ENCODE measurements at places on chromosomes 7 and 10.

- DNase-seq, result no peak
These were observed 5.2 kb upstream of the FAM180A start for GRCh38 chr7:135753616-135754413.

DNA sequence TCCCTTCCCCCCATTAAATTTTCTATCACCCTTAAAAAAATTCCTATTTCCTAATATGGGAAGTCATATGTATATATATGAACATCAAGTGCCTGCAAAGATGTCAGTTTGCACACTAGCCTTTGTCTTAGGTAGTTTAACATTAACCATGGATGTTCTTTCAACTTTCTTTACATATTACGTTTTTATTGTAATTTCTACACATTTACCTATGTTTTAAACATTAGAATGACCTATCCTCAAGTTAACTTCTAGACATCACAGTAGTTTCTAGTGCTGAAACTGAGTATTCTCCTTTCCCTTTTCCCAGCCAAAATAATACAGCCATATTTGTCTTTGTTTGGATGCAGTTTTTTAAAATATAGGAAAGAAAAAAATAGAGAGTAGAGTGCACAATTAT is 5.8 kb downstream of the DLX6 start:
- DNase-seq, result no peak

GRCh38 chr10:129892548-129893052 is 71.5 kb downstream of the EBF3 start:
- no peak for DNase-seq

DNA sequence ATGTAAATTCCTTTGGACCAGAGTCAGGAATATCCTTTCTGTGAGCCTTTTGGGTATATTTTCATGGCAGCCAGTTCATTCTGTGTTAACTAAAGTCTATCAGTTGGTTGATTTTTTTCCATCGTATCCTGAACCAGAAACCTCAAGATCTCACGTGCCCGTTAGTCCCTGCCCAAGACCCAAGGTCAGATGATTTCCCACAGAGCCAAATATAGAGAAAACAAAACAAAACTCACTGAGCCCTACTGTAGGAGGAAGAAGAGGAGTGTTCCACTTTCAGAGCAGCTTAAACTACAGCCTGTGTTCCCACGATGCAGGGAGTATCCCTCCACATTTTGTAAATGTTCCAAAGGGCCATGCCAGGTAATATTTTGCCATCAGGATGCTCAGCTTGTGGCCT is 96.0 kb upstream of the ADO start:
- DNase-seq, result no peak

DNA sequence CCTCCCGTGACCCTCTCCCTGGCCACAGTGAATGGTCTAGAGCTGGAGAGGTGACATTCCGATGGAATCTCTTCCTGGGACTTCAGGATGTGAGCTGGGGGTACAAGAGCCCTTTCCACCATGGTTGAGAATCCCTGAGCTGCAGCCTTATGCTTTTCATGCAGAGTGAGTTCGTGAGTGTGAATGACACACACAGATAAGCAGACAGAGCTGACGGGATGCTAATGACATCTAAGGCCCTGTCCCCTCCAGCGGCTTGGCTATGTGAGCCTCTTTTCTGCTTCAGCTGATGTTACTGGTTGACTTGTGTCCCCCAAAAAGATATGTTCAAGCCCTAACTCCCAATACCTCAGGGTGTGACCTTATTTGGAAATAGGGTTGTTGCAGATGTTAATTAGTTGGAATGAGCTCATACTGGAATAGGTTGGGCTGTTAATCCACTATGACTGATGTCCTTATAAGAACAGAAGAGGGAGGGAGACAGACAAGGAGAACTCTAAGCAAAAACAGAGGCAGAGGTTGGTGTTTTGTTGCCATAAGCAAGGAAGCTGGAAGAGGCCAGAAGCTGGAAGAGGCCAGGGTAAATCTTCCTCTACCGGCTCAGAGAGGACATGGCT is 111.1 kb upstream of the AFAP1L2 start:
- DNase-seq, result no peak

DNA sequence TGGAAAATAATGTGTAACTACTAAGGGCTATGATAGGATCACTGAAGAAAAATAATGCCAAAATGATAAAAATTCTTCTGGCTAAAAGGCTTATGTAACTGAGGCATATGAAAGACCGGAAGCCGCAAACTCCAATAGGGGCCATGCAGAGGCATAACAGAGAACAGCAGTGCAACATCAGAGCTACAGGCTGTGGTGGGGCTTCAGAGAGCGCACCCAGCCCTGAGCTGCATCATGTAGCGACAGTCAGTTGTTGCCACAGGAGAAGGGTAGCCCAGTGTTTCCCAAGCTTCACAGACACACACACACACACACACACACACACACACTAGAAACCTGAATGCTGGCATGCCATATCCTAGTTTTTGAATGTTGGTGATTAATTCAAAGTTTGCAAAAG is 9.3 kb downstream of the LLCFC1 start:
- no peak for DNase-seq

DNA sequence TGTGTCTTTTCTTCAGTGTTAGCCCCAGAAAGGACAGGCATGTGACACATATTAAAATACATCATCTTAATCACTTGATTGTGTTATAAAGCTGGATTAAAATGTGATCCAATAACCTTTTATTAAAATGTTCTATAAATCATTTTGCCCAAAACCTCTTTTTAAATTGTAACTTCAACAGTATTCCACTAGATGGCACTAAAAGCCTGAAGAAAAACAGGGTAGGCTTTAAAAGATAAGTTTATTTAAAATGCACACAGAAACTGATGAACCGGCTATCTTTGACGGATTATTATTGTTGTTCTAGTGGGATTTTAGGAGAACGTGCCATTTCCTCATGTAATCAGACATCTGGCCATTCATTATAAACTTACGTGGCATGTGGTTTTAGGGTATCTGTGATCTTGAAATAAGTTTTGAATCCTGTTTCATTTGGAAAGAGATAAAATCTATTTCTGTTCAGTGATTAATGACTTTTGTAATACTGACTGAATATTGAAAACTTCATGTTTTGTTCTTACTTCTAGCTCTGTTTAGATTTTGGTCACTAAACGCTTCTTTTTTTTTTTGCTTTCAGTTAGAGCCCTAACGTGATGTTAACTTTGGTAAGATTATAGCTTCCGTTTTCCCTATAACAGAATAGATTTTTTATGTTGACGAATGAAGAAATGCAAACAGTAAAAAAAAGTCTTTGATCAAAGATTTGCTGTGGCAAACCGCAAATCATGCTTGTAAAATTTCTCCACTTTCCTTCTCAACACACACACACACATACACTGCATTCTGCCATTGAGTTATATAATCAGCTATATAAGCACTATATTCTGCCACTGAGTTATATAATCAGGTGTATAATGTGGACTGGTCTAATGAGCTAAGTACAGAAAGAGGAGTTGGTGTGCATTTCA is 13.6 kb downstream of the VPS50 start:
- DNase-seq, result no peak

DNA sequence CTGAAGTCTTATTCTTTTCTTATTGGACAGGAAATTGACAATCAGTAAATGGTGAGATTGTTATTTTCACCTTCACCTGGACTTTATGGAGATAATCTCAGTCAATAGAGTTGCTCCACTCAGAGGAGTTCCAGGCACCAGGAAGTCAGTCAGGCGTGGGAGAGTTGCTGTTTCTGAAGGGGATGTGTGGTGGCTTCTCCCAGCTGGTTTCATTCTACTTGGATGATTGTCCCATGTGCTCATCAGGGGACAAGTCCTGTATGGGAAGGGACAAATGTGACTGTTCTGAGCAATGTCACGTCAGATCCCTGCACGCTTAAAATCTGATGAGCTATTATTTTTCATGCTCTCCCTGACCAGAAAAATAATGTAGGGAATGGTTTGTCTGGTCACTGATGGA is 222.5 kb upstream of the PITRM1 start:
- DNase-seq, result no peak

DNA sequence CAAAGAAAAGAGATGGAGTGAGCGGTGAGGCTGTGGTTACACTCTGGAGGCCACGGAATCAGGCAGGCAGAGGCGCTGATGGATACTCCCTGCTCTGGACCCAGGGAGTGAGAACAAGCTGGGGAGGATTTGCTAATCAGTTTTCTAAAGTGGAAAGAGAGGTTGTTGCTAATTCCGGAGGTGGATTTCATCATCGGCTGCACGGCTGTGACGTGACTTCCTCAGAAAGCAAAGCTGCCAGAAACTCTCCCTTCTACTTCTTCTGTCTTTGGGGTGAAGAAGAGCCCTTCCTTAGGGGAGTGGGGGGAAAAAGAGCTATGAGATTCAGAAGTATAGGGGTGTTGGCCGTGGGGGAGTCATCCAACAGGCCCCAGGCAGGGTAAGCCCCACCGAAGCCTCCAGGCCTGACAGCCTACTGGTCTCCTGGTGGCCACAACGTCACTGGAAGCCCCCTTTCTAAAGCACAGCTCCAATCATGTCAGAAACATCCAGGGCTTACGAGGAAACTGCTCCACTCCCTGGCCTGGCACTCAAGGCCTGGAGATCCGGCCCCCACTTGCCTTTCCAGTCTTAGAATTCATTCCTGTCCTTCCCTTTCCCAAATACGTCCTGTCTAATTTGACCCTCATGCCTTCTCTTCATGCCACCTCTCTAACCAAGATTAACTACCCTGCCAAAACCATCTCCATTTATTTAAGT is 114.5 kb downstream of the HIP1 start:
- no peak for DNase-seq

DNA sequence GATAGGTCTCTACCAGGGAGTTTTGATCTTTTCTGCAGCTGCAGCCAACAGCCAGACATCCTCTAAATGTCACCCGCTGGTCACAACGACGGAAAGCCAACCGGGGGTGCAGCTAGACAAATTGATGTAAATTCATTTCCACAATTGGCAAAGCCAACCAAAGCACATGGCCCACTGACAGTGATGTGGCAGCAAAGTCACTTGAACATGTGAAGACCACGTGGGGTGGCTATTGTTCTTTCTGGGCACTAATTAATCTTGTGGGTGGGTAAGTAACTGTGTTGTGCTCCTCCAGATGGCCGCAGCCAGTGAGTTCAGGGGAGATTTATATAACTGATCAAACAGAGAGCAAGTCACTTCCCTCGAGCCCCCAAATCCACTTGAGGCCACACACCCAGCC is 354.1 kb downstream of the ANKRD30A start:
- DNase-seq, result no peak

- DNase-seq, result no peak
These were observed 8.1 kb downstream of the TOMM7 start for GRCh38 chr7:22814261-22815208.

- no peak for DNase-seq
These were observed 2.6 kb downstream of the HOXA9 start for GRCh38 chr7:27162561-27163287.

DNA sequence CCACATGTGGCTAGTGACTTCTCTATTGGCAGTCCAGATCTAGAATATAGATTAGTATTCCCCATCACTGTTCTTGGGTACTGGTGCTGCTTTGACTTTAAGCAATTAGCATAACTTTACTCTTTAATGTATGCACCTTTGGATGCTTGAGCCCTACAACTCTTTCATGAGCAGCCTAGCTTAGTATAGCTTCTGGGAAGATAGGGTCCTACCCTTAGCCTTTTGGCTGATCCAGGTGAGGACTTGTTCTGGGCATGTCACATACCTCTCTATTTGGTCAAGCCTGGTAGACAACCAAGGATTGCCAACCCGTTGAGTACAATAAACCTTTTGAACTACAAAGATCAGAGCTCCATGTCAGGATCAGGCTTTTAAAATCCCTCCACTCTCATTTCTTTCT is 17.7 kb downstream of the PCGF5 start:
- DNase-seq, result no peak

GRCh38 chr10:46224414-46224682 is 62.4 kb upstream of the ANTXRL start:
- DNase-seq, result no peak

- no peak for DNase-seq
These were observed 12.3 kb downstream of the THNSL1 start for GRCh38 chr10:25028711-25029110.

DNA sequence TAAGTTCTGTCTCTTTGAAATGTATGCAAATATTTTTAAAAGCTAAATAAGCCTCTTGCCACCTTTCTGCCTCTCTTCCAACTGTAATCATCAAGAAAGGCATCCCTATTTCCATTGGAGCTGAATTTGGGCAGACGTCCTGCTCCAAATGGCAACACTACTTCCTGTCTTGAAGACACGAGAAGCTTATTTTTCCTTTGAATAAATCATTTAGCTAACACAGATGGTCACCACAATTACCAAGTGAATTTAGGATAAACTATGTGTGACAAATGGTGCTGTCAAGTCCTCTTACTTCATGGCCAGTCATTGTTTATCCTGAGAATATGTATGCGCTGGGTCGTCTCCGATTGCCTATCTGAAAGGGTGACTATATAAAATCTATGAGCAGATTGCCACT is 268.0 kb downstream of the ANKRD7 start:
- no peak for DNase-seq

DNA sequence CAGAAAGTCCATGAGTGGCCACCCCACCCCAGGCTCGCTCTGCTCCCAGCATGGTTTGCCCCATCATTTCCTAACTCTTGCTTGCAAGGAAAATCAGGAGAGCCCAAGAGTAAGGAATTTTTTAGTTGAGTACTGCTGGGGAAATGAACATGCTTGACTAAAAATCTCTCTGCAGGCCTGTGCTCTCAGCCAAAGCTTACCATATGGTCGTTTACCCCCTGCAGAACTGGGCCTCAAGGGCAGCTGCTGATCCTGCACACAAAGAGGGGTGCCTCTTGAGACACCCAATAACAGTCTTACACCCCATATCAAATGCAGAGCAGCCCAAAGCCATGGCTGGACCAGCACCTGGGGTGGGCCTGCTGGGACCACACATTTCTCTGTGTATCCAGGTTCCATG is 183.2 kb downstream of the CXCL12 start:
- no peak for DNase-seq

DNA sequence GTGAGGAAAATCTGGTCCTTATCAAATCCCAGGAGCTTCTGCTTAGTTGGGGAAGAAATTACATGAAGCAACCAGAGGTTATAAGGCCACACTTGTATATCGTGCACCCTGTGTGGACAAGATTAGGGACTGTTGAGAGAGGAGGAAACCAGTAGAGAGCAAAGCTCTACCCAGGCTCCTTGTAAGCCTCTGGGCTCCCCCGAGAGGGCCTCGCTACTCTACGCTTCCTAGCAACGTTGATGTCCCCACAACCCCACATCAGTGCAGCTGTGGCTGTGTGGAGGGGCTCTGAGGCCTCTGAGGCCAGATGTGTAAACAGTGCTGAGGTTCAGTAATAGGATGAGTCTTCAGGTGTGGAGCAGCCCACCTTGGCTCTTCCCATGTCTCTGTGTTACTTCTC is 16.0 kb downstream of the HIF1AN start:
- no peak for DNase-seq

GRCh38 chr7:54969208-54969967 is 49.4 kb upstream of the EGFR start:
- DNase-seq, result no peak

All from chondrocyte (in vitro differentiated cells).